NCI-H460 (cell line): ENCODE measurements at places on chromosomes 2 and 18.

DNA sequence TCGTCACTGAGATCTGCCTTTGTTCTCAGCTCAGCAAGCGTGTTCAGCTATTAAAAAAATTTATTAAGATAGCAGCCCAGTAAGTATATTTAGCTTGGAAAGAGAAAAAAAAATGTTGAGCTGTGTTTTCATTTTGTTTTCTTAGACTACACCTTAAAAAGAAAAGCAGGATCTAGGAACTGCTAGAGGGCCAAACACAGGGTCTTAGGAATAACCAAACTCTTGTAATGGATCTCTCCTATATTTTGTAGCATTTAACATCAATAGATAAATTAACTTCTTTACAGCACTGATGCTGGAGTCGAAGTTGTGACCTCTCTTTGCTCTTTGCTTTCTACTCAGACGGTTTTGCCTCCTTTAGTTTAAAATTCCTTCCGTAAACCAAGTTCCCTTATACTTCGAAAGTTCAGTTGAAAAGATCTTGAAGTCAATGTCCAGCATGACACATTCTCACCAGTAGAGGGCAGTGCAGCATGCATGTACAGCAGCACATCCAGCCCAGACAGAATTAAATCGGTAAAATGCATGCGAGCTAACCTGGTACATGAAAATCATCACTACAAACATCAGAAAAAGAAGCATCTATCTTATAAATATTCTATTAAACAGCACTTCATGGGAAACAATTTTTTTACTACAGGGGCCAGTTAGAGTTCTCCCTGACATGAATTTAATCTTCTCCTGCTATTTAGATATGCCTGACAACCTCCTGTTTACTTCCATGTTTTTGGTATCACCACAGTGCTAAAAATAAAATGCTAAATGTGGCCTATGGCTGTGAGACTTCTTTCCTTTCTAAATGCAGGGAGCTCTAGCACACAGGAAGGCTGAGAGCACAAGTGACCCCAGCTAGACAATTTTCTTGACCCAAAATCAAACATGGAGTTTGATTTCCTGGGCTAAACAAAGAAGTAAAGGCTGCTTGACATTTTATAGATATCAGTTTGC, 48.2 kb upstream of the MAP3K20 start:
- peak; percentile 80 for DNase-seq

- DNase-seq: no peak
Observed at GRCh38 chr2:134943540-134943939, 24.9 kb downstream of the CCNT2 start.

DNA sequence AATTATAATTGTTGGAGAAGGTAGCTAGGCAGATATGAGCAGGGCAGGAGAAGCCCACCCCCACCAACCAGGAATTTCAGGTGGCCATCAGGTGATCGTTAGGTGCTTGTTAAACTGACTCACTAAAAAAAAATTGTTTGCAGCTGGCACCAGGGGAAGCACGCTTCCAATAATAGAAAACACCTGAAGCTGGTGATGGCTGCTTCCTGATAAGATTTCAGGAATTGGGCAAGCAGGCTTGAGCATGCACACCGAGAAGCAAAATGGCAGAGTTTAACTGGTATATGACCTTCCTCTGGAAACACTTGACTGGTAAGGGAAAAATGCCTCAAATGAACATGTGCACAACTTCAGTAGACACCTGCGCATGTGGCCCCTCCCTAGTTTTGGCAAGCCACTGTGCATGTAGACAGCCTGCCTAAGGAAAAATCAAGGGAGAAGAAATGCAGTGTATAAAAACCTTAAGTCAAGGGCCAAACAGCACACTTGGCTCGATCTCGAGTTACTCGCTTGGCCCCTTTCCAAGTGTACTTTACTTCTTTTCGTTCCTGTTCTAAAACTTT, 292.8 kb downstream of the CCDC85A start:
- no peak for DNase-seq

GRCh38 chr18:35050705-35051195, 9.5 kb downstream of the MAPRE2 start:
- DNase-seq: no peak

DNA sequence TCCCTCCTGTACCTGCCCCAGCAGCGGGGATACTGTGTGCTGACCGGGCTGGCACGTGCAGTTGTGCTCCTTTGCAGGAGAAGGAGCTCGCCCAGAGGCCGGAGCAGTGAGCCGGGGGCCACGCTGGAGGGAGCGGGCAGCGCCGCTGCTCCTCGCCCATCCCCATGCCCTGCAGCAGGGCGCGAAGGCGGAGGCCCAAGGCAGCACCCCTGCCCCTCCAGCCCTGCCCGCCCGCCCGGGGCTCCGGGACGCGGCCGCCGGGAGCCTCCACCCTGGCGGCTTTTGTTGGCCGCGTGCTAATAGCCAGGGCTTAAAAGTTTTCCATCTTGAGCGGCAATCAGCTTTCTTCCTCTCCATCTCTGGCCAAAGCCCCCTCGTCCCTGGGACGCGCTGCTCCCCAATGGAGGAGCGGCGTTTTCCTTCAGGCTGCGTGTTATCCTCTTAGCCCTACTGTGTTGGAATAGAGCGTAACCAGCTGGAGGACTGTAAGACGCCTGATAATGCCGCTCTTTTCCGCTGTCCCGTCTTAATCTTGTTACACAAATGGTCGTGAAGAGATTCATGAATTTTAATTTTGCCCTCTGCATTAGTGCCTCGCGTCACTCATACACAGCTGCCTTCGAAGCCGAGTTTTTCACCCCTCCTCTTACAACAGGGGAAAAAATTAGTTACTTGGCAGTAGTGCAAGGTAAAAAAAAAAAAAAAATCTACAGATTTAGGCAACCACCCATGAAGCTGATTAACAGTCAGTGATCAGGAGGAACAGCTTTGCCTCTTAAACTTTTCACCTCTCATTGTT, 172.9 kb upstream of the SIX3 start:
- no peak for DNase-seq

DNA sequence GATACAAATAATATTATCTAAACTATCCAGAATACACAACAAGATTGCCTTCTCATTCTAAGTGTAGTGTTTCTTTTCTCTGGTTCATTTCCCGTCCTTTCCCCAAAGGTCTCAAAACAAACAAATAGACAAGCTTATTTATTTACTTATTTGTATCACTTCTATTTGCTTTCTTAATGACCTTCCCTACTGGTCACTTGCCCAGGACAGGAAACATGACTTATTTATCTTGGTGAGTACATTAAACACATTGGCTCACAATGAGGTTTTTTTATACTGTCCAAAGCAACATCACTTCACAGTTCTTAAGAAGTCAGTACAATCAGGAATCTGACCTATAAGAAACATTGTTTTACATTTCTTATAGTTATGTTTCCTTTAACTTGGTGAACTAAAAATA, 123.3 kb upstream of the KYNU start:
- DNase-seq: peak; percentile 84

DNA sequence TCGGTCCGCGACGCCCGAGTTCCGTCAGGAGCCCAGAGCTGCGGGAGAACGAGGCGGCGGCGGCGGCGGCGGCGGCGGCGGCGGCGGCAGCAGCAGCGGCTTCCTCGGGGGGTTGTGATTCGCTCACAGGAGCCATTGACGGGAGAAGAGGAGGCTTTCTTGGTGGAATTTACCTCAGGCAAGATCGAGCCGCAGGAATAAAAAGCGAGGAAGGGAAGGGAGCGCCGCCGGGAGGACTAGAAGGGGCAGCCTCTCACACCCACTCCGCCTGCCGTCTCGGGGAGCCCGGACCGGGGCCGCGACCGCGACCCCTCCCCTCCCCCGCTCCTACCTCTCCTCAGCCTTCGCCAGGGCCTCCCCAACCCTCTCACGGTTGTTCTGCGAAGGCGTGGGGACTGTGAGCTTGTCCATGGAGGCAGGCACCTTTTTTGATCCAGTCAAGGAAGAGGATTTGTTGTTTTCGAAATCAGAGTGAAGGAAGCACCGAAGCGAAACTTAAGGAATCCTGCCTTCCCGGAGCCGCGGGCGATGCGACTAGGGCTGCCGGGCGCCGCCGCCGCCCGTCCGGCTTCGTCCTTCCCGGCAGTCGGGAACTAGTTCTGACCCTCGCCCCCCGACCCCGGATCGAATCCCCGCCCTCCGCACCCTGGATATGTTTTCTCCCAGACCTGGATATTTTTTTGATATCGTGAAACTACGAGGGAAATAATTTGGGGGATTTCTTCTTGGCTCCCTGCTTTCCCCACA, 506 bp downstream of the BMPR2 start:
- peak; percentile 20 for DNase-seq

- DNase-seq: no peak
Observed at GRCh38 chr2:237449193-237449881, 35.4 kb upstream of the COL6A3 start.

- no peak for DNase-seq
Observed at GRCh38 chr2:263774-264492, at the start of gene SH3YL1. Gene SH3YL1 (minus strand): TSS chr2:264032. CDS start chr2:263984, 48 bp downstream.

DNA sequence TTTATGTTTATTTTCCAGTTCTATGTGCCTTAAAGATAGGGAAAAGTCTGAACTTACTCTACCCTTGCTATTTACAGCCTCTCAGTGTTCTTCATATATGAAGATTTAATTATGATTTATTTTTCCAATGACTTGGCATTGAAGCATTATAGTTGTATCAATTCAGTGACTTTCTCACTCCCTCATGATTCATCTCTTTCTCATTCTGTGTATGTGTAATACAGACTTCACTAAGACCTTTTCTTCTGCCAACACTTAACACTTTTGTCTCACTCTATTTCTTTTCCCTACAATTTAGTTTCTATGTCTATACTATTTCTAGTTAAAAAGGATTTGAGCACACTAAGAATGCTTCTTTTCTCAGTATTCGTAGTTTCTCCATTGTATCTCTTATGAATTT, 1470.3 kb upstream of the ACVR2A start:
- DNase-seq: no peak
